ENCODE measurements at places on chromosomes 4 and X. TPM values are rescaled to one million over a fixed set of nuclear protein-coding genes. Genes with fewer than 3 reads are reported as not detected.

- no peak for DNase-seq
Measured at GRCh38 chr4:152880263-152880662, 55.9 kb upstream of the FHDC1 start.

- DNase-seq = no peak
Measured at GRCh38 chr4:128241019-128241418, 46.6 kb downstream of the PGRMC2 start.

GRCh38 chr4:8877780-8878040, 6.1 kb upstream of the HMX1 start:
- no peak for DNase-seq

DNA sequence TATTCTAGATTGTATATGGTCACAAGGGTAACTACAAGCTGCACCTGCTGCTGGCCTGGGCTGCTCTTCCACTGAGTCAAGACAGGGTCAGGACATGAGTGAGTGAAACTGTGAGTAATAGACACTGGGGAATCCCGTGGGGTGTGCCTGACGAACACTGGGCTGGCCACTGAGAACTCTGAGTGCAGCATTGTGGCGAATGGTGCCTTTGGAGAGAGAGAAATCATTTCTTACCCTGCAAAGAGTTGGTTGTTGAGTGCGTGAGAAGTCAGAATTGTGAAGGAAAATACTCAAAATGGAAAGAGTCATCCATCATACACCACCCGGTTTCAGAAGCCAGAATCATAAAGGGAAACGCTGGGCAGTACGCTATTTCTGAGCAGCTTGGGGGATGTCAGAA, 43.1 kb upstream of the LSM6 start:
- peak; percentile 84 for DNase-seq

GRCh38 chr4:186144946-186145569, 40.6 kb downstream of the FAM149A start:
- DNase-seq = peak; percentile 35

- no peak for DNase-seq
Measured at GRCh38 chr4:173464481-173464880, 65.5 kb downstream of the HAND2 start.

DNA sequence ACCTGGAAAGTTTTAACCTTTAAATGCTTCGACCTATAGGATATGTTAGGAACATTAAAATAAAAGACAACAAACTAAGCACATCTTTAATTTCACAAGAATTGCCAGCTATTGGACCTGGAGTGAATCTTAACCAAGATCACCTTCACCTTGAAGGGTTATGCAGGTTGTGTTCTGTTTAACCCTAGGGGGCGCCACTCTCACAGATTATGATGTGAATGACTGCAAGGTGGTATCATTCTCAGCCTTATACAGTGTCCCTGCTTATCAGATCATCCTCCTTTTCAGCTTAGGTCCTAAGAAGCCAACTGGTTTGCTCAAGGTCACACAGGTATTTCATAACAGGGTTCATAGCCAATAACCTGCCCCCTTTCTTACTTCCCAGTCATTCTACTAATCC, 23.5 kb downstream of the INTS6L start:
- peak; percentile 53 for DNase-seq

- no peak for DNase-seq
Measured at GRCh38 chr4:174865418-174865985, 36.5 kb upstream of the GLRA3 start.

- DNase-seq = no peak
Measured at GRCh38 chr4:150938873-150939499, 76.1 kb downstream of the LRBA start.

DNA sequence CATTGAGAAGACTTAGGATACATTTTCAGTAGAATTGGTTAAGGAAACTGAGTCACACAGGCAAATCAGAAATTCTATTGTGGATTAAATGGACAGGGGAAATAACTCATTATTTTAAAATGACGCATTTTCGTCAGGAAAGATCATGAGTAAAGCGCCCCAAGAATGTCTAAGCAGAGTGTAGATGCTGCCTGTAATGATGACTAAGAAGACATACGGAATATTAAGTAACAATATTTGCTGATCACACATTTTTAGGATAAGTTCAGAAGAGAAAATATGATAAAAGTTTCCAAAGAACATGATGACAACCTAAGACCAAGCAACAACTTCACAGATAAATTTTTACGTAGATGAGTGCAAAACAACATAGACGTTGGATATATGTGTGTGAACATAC, 596.3 kb upstream of the TENM3 start:
- DNase-seq = no peak

DNA sequence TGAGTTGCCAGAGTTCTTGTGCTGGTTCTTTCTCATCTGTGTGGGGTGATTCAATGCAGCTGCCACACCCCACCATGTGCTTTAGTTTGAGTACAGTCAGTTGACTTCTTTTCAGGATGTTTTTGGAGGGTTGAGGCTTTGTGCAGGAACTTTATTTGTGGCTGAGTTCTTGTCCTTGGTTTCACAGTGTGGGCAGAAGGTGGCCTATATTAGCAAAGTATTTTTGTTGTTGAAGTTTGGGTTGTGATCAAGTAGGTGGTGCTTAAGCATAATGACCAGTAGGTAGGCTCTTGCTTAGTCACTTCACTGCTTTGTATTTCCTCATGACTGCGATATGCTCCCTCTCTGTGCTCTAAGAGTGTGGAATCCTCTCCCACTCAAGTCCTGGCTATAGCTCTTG, 80.3 kb downstream of the ARHGAP24 start:
- no peak for DNase-seq

DNA sequence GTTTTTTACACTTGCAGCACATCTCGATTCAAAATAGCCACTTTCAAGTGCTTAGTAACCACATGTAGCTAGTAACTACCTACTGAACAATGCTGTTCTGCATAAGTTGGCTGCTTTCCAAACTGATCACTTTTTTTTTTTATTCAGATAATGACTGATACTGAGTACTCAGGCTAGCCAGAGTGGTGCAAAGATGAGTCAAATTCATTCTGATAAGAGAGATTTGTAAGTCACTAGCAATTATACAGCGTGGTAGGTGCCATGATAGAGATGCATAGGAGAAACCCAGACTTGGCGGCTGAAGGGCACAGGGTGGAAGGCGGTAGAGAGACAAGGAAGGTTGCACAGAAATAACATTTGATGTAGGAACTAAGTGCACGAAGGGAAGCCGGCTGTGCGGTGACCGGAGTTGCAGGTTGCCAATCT, 357 bp upstream of the IGBP1 start:
- DNase-seq = peak; percentile 54

PNMA6E gene
- not detected for total RNA-seq

GAGE12E gene
- total RNA-seq = not detected

HTR2C gene
- total RNA-seq = not detected

DKK2 gene
- not detected for total RNA-seq

AFM gene
- total RNA-seq = not detected

NSDHL gene
- 13.9 TPM for total RNA-seq

CT45A3 gene
- not detected for total RNA-seq

SPACA5B gene
- total RNA-seq = not detected

MAGEC2 gene
- total RNA-seq = not detected
